ENCODE measurements at places on chromosomes 16 and 17.

- DNase-seq, result no peak
These were observed 1.3 kb downstream of the TMEM219 start for GRCh38 chr16:29963021-29963743.

GRCh38 chr17:28261219-28261618 lies 57.8 kb upstream of the TMEM97 start:
- no peak for DNase-seq

DNA sequence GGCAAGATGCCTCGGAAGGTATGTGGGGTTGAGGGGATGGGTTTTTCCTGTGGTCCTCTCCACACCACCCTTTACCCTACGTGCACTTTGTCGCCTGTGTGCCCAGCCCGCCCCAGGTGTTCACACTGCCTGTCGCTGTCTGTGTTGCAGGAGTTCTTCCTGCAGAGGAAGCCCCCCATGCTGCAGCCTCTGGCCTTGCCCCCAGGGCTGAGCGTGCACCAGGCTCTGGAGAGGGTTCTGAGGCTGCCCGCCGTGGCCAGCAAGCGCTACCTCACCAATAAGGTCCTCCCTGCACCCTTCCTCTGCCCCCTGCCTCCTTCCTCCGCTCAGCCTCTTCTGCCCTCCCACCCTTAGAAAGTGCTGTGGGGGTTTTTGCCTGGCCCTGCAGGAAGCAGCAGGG lies 15.2 kb downstream of the PFAS start:
- DNase-seq, result no peak

DNA sequence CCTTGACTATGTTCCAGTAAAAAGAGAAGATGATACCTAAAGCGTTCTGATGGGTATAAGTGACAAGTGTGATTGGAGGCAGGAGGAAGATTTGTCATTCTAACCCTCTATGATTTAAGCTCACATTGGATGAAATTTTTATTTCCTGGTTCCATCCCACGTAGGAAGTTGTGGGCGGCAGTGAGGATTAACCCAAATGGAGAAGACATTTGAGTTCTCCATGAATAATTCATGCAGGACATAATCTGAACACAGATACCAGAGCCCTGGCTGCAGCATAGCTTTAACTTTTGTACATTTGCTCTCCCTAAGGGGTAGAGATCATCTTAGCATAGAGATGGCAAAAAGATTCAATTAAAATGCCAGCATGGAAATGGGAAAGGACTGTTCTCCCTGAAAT lies 146.3 kb downstream of the SLC39A11 start:
- DNase-seq, result no peak

- peak; percentile 36 for DNase-seq
These were observed 26.9 kb upstream of the SPATA32 start for GRCh38 chr17:45288825-45289224.

DNA sequence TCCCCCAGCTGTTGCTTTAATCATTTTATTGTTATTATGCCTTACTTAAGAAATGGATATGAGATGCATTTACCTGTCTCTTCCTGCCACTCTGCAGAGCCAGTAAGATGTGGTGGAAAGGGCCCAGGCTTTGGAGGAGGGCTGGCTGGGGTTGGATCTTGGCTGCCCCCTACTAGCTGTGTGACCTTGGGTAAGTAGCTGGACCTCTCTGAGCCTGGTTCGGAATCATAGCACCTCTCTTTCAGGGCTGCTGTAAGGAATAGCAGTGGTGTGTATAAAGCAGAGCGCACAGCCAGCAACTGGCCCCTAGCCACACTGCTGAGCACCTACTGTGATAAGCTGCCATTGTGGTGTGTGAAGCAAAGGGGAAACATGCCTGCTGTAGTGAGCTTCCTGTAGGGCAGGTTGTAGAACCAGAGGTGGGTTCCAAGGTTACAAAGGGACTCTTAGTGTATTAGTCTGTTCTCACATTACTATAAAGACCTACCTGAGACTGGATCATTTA lies 23.9 kb downstream of the MAPT start:
- DNase-seq, result no peak

- no peak for DNase-seq
These were observed 80.6 kb upstream of the CDH11 start for GRCh38 chr16:65202461-65202860.

- no peak for DNase-seq
These were observed 1.8 kb downstream of the CD300C start for GRCh38 chr17:74543891-74544760.

DNA sequence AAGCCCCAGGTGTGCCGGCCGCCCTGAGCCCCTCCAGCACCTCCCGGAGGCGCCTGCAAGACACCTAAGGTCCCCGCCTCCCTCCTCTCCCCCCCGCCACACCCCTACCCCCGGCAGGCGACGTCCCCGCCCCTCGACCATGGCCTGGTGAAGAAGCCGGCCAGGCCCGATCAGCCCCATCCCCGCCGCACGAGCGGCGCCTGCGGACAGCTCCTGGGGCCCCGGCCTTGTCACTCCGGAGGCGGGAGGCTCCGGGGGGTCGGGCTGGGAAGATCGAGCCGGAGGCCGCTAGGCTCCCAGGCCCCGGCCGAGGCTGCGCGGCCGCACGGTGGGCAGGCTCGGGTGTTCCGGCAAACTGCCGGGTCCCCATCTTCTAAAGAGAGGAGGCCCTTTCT lies 405 bp upstream of the ACE start:
- DNase-seq, result no peak

- DNase-seq, result no peak
These were observed 20.8 kb downstream of the ZP2 start for GRCh38 chr16:21190599-21190998.

- no peak for DNase-seq
These were observed 161.5 kb downstream of the FTO start for GRCh38 chr16:53865494-53865863.

- DNase-seq, result no peak
These were observed 338 bp downstream of the MAPK3 start for GRCh38 chr16:30122604-30123160.

GRCh38 chr17:5861246-5861645 lies 208.9 kb upstream of the WSCD1 start:
- peak; percentile 7 for DNase-seq

DNA sequence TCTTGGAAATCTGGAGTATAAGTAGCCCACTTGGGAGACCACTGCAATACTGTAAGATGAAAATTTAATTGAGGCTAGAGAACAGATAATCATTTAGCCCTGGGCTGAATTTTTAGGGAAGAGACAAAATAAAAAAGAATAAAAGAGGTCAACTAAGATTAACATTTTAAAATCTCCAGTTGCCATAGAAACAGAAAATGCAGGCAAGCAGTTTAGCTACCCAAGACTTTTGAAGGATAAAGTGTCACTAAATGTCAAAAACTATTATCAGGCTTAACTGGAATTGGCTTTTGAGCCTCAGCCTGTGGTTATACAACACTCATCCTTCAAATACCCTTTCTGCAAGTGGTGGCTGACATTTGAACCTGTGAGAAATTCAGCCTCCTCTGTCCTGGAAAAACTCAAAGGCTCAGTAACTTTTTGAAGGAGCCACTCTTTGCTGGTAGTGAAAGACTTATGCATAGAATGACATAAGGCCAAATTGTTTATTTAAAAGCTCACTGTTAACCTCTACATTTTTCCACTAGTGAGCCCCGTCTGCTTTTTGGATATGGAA lies 220.7 kb upstream of the KCNJ16 start:
- DNase-seq, result no peak

GRCh38 chr17:62614142-62614541 lies 13.3 kb upstream of the MRC2 start:
- no peak for DNase-seq

DNA sequence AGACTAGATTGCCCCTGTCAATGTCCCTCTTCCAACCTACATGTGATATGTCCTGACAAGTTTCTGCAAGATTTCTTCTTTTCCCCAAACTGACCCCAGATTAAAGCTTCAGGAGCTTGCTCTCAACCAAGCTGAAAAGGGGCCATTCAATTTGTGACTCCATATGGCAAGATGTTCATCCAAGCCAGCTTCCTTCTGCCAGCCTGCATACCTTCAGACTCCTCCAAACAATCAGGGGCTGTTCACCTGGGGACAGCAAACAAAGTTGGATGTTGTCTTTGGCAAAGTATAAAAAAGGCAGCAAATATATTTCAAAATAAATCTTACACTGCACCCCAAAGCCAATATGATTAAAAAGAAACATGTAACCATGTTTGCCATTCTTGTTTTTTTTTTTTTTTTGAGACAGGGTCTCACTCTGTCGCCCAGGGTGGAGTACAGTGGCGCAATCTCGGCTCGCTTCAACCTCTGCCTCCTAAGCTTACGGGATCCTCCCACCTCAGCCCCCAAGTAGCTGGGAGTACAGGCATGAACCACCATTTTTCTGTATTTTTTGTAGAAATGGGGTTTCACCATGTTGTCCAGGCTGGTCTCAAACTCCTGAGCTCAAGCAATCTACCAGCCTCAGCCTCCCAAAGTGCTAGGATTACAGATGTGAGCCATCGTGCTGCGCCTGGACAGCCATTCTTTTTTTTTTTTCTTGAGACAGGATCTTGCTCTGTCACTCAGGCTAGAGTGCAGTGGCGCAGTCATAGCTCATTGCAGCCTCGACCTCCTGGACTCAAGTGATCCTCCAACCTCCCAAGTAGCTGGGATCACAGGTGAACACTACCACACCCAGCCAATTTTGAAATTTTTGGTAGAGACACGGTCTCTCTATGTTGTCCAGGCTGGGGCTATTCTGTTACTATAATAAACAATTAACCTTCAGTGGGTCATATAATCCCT lies 50.0 kb upstream of the AKAP1 start:
- no peak for DNase-seq

- no peak for DNase-seq
These were observed 53.0 kb downstream of the LDHD start for GRCh38 chr16:75063549-75064088.

- DNase-seq, result no peak
These were observed 13.8 kb upstream of the AATK start for GRCh38 chr17:81179861-81180260.

GRCh38 chr17:28499364-28499664 lies 6.8 kb upstream of the FOXN1 start:
- DNase-seq, result no peak

DNA sequence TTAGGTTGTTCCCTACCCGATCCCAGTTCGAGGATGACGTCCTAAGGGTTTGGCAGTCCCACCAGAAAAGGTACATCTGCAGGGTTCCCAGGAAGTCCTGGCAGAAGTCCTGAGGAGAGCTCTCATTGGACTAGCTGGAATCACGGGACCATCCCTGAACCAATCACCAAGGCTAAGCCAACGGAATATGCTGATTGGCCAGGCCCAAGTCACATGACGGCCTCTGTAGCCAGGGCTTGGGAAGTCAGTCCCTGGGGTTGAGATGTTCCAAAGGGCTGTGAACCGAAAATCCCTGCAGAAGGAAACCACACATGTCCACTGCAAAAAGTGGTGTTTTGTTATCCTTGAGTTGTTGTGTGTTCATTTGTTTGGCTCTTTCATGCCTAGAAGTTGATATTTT lies 68.2 kb upstream of the ZNF423 start:
- DNase-seq, result no peak

- DNase-seq, result no peak
These were observed 275.3 kb downstream of the PARN start for GRCh38 chr16:14354561-14355351.

DNA sequence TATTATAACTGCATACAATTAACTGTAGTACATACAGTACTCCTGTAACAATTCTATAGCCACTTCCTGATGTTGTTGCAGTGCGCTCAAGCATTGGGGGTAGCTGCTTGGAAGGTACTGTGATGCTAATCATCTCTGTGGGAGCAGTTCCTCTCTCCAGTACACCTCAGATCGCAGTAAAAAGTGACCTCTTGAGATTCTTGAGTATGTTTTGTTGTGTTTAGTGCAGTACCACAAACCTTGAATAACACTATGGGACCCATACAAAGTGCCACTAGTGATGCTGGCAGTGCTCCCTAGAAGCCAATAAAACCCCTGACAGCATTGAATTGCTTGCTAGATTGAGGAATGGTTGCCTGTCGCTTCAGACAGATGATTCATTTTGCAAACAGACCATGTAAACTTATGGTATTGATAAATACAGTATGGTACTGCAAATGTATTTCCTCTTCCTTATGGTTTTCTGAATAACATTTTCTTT lies 193.0 kb downstream of the SPECC1 start:
- DNase-seq, result no peak
